ENCODE measurements at places on chromosomes 16 and 17.

DNA sequence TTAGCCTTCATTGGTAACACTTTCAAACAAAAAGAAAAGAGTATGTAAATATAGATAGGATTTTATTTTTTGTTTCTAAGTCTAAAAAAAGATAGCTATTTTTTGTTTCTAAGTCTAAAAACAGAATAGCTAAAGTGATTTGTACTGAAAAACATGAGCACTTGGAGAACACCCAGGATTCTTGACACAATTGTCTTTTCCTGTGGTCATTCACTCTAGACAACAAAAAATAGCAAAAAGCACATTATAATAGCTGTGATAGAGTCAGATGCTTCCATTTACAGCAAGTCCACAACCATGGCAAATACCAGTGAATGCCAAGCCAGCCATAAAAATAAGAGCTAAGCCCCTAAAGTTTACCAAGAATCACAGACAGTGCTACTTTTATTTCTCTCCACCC, 36.7 kb downstream of the SKAP1 start:
- no peak for DNase-seq

DNA sequence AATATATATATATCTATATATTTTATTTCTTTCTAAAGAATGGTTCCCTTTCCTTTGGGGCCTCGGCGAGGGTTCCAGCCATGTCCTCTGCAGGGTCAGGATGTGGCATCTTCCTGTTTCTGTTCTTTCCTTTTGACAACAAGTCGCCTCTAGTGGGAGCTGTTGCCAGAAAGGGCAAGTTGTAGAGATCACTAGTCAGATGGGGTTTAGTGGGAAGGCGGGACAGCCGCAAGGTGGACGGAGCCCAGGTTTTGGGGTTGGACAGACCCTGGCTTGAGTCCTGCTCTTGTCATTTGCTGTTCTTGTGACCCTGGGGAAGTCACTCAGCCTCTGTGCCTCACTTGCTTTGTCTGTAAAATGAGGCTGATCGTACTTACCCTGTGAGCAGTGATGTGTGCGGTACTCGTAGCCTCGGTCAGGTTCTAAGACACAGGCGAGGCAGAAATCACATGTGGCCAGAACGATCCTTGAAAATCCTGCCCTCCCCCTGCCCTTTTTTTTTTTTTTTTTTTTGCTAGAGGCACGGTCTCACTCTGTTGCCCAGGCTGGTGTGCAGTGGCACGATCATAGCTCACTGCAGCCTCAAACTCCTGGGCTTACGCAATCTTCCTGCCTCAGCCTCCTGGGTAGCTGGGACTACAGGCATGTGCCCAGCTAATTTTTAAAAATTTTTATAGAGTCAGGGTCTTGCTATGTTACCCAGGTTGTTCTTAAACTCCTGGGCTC, 80.1 kb downstream of the ABCC6 start:
- no peak for DNase-seq

DNA sequence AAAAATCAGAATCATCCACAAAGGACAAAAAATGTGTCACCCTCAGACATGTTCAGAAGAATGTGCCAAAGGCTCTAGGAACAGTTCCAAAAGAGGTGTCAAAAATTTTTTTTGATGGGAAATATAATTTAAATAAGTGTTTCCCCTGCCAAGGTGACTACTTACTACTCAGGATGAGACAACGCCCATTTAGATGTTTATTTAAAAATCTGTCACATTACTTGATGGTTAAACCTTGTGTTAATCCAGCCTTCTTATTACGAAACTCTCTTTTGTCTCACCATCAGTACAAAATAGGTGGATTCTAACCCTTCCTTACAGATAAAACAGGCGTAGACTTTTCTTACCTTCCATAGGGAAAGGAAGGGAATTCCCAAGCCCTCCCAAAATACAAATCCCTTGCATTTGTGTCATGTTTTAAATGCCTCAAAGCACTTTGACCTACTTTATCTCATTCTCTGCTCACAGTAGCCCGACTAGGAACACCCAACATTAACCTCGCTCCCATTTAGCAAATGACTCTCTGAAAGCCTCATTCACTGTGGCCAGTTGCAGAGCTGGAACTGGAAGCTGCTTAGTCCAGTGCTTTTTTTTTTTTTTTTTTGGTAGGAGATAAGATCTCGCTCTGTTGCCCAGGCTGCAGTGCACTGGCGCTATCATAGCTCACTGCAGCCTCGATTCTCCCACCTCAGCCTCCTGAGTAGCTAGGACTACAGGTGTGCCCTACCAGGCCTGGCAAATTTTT, 5.8 kb upstream of the GNA13 start:
- DNase-seq: no peak

GRCh38 chr17:59378675-59379074, 47.2 kb downstream of the YPEL2 start:
- DNase-seq: no peak

DNA sequence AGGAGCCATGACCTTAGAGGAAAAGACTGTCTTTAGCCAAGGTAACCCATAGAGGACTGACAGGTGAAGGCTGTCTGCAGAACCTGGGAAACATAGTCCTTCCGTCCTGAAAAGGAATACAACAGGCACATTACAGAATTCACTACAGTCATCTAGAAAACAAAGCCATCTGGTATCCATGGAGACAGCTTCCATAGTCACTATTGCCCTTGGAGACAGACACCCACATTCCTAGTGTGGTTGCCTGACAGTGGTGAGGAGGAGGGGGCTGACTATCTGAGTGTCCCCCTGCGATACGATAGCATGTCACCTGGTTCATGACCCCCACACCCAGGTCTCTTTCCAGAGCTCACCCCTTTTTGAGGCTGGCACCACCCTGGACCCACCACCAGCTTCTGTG, 254.7 kb downstream of the CDH13 start:
- DNase-seq: no peak

- DNase-seq: no peak
These were observed 5.0 kb downstream of the CAMKK1 start for GRCh38 chr17:3887804-3888203.

- no peak for DNase-seq
These were observed 20.7 kb upstream of the CBX4 start for GRCh38 chr17:79859676-79860615.

GRCh38 chr16:19875900-19876299, 8.7 kb downstream of the GPRC5B start:
- no peak for DNase-seq

DNA sequence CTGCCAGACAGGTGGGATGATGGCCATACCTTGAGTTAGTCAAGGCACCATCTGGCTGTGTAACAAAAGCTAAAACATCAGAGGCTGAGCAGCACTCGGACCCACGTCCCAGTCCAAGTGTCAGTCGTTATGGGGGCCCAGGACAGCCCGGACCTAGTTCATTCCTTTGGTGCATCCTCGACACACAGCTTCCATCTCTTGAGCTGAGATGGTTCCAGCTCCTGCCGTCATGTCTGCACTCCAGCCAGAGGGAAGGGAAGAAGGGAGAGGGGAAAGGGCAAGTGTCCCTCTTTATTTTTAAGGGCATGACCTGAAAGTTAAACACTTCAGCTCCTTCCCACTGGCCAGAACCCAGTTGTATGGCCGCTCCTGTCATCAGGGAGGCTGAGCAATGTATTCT, 218.0 kb downstream of the SEC14L1 start:
- DNase-seq: no peak

DNA sequence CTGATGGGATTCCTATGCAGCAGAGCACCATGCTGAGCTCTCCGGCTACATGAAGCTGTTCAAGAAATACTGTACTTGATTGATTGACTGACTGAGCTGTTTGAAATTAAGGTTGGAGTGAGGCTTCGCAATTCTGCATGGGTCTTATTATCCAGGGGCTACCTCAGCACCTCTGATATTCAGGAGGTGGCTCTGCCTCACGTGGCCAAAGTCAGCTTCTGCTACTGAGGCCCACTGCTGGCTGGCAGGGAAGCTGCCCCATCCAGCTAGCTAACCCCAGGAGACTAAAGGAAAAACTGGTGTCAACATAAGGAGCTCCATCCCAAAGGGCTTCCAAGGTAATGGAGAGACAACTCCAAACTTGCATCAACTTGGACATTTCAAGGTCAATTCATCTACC, 66.2 kb upstream of the TRAP1 start:
- DNase-seq: no peak

All from stimulated activated CD4-positive, alpha-beta T cell treated with anti-CD3 and anti-CD28 coated beads, Interleukin-15, amount 100 ng/mL, for 48 hours (primary cell).